ENCODE measurements at places on chromosomes 4 and X. TPM values are rescaled to one million over a fixed set of nuclear protein-coding genes. Genes with fewer than 3 reads are reported as not detected.

- DNase-seq = no peak
These were observed 45.4 kb downstream of the CC2D2A start for GRCh38 chr4:15515106-15515505.

DNA sequence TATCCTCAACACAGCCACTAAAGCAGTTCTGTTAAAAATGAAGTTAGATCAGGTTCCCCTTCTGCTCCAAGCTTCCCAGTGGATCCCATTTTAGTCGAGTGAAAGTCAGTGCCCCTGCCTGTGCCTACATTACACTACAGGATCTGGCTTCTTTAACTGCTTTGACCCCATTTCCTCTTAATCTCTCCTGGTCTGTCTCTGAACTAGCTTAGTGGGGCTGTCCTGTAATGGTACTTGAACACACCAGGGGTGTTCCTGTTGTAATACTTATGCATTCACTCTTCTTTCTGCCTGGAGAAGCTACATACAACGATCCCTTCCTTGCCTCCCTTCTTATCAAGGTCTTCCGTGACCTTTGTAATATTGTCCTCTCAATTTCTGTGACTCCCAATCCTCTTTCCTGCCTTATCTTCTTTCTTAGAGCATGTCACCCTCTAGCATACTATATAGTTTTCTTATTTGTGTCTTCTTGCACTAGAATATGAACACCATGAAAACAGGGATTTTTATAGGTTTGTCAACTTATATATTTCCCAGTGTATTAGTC is 16.7 kb downstream of the ARSJ start:
- no peak for DNase-seq

DNA sequence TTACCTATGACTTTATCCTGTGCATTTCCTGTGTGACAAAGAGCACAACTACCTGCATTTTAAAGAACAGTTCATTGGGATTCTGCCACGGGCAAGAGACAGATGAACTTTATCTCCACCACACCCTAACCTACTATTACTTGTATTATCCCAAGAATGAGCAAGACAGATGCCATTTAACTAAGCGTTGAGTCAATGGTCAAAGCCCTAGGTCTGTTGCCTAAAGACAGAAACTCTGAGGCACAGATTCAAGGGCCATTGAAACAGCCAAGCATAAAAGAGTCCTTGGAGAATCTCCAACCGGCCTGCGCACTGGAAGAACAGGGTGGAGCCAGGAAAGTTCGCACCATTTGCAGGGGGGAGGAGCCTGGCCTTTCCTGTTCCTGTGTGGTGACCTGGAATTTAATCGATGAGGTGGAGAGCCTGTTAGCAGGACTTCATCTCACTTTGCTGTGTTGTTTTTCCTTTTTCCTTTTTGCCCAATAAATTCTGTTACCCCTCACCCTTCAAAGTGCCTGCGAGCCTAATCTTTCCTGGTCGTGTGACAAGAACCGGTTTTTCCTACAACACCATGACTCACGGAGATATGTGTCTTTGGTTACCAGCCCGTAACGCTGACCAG is 146.4 kb upstream of the DIAPH2 start:
- no peak for DNase-seq

DNA sequence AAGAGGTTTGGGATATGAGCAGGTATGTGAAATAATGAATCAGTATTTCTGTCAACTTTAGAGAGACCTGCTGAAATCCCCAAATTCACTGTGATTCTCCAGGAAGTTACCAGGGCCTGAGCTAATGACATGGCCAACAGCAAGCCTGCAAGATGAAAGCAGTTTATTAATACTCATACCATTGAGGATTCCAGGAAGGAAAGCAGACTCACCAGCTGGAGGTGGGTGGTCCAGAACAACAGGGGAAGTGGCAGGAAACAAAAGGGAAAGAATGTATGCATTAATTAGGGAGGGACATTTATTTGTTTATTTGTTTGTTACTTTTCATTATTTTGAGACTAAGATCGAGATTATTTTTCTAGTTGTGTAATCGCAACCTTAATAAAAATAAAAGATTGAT is 196.6 kb upstream of the AGA start:
- no peak for DNase-seq

DNA sequence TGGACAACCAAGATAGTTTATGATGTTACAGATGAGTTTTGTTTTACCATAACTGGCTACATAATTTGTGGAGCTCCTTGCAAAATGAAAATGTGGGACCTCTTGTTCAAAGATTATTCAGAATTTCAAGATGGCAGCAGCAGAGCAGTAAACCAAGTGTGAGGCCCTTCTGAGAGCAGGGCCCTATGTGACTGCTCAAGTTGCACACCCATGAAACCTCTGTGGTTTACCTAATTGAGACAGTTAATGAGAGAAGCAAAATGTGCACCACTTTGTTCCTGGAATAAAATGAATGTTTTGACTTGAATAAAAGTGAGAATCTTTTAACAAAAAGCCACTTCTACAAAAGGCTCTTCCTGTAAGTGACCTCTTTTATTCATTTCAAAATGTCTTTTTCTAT is 519.2 kb downstream of the RPA4 start:
- no peak for DNase-seq

GRCh38 chrX:68840256-68840655 is 11.4 kb downstream of the EFNB1 start:
- DNase-seq = no peak

DNA sequence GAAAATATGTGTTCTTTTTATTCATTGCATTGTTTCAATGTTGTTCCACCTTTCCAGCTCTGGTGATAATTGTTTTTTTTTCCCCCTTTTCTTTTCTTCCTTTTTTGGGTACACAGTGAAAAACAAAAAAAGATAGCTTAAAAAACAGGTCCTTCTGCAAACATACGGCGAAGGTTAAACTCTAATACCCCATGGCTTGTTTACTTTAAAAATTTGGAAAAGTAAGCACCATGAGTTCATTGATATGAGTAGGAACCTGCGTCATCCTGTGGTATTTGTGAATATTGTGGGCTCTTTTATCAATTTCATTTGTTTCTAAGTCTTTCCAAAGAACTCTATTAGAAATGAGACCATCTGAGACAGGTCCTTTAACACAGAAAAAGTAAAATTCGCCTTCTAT is 123.5 kb downstream of the CHRNA9 start:
- DNase-seq = peak; percentile 43

DNA sequence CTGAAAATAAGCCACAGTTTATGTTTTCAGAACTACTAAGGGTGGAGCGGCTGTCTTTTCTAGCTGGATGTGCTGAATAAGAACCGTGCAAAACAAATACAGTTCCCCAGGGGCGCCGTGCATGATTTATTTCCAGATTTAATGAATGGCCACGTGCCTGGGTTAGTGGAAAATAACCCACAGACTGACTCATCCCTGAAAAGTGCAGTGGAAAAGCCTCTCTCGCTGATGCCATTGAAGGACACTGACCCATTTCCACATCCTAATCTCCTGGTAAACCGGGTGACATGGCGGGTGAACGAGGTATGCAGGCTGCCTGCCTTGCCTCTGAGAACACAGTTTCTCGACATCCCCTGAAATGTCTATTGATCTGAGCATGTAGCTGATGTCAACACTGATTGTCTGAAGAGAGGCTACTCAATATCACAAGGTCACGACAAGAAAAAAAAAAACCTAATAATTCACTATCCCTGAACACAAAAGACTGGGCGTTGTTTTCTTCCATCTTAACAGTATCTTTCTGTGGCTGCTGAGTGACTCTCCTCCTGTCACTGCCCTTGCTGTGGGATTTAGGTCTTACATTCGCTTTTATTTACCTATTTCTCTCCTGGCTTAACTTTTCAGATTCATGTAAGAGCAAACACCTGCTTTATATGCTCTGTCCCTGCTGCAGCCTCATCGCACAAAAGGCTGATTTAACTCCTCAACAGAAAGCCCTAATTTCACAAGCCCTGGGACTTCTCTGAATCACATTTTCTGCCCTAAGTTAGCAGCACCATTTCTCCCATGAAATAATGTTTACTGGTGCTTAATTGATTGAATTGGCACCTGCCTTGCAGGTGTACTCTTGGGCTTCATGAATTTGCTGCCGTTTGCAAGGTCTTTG is 76.9 kb upstream of the SCOC start:
- DNase-seq = peak; percentile 36

GRCh38 chr4:67546971-67547370 is 1.7 kb upstream of the CENPC start:
- DNase-seq = no peak

- DNase-seq = no peak
These were observed 297.5 kb downstream of the DCTD start for GRCh38 chr4:182619660-182620059.

- DNase-seq = peak; percentile 62
These were observed 109.8 kb upstream of the HPGD start for GRCh38 chr4:174631901-174632758.

GRCh38 chrX:116930311-116930710 is 467.5 kb upstream of the CT83 start:
- DNase-seq = no peak

F8 gene
- 4.3 TPM for polyA plus RNA-seq

NPY1R gene
- polyA plus RNA-seq = 0.14 TPM

BEX4 gene
- 0.51 TPM for polyA plus RNA-seq

TGIF2LX gene
- polyA plus RNA-seq = not detected

GPRASP3 gene
- polyA plus RNA-seq = 4.9 TPM

ZNF732 gene
- not detected for polyA plus RNA-seq

IGSF1 gene
- polyA plus RNA-seq = 0.50 TPM

SRPX gene
- 2.7 TPM for polyA plus RNA-seq

PDCL2 gene
- not detected for polyA plus RNA-seq

F11 gene
- not detected for polyA plus RNA-seq

ARHGAP36 gene
- not detected for polyA plus RNA-seq

NSUN7 gene
- 0.59 TPM for polyA plus RNA-seq

PSAPL1 gene
- 0.05 TPM for polyA plus RNA-seq

All from A549 (cell line).